ENCODE measurements at places on chromosomes 4 and X.

DNA sequence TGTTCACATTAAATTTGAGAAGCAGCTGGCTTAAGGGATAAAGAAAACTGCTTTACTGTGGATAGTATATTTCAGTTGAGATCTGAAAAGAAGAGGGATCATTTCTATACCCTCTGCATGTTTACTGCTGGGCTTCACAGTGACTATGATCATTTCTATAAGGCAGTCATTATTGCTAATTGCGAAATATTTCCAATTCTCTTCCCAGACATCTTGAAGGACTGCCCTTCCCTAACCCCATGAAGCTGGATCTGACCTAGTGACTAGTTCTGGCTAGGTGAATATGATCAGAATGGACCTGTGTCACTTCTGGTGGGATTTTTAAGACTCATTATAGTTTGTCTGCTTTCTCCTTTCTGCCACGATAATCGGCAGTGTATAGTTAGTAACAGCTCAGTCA is 506.5 kb upstream of the GALNT7 start:
- DNase-seq: no peak

DNA sequence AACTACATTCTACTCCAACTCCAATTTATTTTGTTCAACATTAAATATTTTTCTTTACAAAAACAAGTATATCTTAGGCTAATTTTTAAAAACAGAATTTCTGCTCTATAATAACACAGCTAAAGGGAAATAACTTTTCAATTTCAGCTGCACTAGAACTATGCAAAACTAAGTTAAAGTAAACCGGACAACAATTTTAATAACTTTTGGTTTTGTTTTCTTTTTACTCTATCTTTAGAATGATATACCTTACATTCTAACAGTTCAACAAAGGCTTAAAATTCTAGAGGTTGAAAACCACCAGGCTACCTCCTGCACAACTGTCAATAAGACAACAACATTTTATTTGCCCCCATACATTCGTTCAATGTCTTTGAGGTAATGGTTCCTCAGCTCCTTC is 18.7 kb upstream of the KCNE5 start:
- no peak for DNase-seq

DNA sequence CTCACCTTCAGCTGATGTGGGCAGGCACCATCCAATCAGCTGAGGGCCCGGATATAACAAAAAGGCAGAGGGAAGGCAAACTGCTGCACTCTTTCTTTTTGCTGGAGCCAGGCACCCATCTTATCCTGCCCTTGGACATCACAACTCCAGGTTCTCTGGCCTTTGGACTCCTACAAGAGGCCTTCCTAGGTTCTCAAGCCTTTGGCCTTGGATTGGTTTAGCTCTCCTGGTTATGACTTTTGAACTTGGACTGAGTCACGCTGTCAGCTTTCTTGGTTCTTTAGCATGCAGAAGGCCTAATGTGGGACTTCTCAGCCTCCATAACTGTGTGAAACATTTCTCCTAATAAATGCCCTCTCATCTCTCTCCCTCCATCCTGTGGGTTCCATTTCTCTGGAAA is 23.0 kb upstream of the N4BP2 start:
- DNase-seq: no peak

GRCh38 chr4:3658530-3658913 is 107.7 kb upstream of the ADRA2C start:
- no peak for DNase-seq

GRCh38 chrX:68895778-68896177 is 67.0 kb downstream of the EFNB1 start:
- no peak for DNase-seq
